Astrocyte of the spinal cord (primary cell): ENCODE measurements at places on chromosomes 4 and X.

- DNase-seq = no peak
Measured at GRCh38 chrX:70437011-70437410, 7.6 kb upstream of the DLG3 start.

DNA sequence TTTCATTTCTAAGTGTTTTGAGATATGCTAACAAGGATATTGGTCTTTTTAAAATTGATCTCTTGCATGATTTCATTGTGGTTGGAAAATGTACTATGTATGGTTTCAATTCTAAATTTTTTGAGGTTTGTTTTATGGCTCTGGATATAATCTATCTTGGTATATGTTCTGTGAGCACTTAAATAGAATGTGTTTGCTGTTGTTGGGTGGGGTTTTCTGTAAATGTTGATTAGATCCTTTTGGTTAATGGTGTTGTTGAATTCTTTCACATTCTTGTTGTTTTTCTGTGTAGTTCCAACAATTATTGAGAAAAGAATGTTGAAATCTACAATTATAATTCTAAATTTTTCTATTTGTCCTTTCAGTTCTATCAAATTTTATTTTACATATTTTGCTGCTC lies 42.6 kb upstream of the GNRHR start:
- DNase-seq = no peak

- no peak for DNase-seq
Measured at GRCh38 chr4:7049295-7049694, 6.1 kb downstream of the TADA2B start.

DNA sequence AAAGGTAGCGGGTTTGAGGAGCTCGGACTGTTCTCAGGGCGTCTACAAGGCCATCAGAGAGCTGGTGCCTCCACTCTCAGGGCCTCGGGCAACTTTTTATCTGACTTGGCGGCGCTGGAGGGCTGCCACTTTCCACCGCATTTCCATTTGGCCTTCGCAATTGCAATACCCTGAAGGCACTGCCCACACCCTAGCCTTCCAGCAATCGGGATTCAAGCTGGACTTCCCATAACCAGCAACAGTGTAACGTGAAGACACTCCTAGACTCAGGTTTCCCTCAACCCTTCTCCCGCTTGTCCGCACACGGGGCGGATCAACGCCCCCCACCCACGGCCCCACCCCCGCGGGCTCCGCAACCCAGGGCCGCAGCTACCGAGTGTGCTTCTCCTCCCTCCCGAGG lies 50.2 kb upstream of the BCOR start:
- no peak for DNase-seq

DNA sequence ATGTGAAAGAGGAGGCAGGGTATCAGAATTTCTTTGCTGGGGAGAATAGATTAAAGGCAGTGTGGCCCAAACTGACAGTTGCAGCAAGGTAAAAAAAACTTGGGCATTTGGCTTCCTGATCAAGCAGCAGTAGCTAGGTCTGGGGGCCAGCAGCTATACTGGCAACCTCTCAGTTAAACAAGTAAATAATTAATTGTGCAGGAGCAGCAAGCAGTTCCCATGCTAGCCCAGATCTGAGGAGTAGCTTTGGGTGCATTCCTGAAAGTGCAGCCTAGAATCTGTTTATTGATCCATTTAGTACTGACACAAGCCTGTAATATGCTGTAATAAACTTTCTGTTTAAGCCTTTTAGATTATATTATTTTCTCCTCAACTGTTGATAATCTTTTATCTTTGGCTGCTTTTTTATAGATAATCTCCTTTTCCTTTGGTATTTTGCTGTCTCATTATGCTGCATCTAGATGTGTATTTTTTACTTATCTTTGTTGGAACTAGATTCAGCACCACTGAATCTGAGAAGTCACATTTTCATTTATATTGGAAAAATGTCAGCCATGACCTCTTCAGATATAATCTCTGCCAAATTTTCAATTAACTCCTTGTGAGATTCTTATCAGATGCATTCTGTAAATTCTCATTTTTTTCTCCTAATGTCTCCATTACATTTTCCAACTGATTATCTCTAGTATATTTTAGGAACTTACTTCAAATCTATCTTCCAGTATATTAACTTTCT lies 276.3 kb downstream of the STPG2 start:
- no peak for DNase-seq

- no peak for DNase-seq
Measured at GRCh38 chr4:147913137-147913536, 181.2 kb downstream of the ARHGAP10 start.

DNA sequence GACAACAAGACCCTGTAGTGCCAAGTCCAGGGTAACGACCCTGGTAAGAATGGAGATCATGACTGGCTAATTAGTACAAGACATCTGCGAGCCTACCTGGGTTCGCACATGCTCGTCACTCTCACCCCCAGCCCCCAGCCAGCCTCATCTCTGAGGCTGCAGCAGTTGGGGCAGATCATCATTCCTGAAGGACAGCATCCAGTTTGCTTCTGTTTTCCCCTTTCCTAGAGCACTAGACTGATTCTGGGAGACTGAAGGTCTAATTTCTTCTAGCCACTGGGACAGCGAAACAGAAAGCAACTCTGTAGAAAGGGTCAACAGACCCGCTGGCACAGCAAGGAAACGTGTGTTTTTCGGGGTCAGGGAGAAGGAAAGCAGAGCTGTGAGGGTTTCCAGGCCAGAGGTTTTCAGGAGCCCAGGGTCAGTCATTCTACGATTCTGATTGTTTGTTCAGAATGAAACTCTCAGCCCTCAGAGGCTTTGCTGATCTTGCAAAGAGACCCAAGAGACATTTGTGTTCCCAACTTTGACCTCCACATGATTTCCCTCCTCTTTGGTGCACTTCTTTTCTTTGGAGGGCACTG lies 343.1 kb upstream of the NOCT start:
- DNase-seq = no peak

DNA sequence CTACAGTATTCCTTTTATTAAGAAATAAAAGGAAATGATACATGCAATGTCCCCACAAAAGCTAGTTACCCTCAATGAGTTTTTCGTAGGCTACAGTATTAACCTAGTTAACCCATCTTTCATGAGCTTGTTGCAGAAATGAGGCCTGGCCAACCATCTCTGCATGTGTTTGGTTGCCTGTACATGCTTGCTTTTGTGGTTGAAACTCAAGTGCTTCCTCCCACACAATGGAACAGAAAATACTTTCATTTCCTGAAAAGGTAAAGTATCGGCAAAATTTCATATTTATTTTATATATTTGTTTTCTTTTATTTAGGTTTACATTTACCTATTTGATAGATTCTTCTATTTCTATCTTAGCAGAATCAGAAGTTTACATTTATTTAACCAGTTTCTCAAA lies 214.6 kb upstream of the FAM241A start:
- no peak for DNase-seq

DNA sequence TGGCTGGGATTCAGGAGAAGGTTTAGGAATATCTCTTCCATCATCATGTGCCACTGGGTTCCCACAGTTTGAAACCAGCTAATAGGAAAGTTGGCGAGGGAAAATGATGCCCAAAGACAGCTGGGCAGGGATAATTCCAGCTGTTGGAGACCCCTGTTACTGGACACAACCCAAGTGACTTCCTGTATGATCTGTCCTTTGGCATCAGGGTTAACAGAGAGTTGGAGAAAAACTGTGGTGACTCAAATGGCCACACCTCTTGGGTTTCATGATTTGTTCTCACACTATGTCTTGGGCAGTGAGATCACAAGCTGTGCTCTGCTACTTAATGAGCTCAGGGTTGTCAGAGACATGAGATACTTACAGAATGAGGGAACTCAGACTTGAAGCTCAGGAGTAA lies 3.8 kb downstream of the FGF16 start:
- DNase-seq = peak; percentile 55

GRCh38 chr4:56701644-56702043 lies 20.5 kb upstream of the HOPX start:
- no peak for DNase-seq

DNA sequence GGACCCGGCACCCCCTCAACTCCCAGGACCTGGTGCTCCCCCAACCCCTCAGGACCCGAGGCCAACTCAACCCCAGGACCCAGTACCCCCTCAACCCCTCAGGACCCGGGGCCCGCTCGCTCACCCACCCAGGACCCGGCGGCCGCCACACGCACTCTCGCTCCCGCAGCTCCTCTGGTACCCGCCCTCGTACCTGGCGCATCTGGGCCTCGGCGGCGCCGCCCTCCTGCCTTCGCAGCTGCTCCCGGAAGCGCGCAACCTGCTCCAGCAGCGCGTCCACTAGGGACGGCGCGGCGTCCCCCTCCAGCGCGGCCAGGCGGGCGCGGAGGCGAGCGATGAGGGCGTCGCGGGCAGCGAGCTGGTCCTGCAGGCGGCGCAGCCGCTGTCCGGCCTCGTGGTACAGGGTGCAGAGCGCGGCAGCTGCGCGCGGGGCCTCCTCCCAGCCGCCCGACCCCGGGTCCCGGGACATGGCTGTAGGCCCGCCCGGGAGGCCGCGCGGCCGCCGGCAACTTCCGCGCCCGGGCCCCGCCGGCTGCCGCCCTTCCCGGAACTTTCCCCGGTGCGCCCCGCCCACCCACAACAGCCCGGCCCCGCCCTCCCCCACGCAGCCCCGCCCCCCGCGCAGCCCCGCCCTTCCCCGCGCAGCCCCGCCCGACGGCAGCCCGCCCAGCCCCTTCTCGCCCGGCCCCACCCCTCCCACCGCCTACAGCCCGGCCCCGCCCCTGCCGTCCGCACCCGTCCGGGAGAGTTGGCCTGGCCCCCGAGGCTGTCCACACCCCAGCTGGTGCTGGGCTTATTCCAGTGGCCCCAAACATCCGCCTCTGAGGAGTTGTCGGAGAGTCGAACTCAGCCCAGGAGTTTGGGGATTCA lies at the start of gene TNIP2:
TNIP2 (minus strand) TSS at position 516 of the 870 bp plus-strand sequence; CDS start at position 469, 47 bp downstream.
- peak; percentile 67 for DNase-seq

GRCh38 chr4:169846396-169846795 lies 88.7 kb upstream of the HPF1 start:
- no peak for DNase-seq

- peak; percentile 41 for DNase-seq
Measured at GRCh38 chr4:97153042-97153441, 990.2 kb downstream of the STPG2 start.

DNA sequence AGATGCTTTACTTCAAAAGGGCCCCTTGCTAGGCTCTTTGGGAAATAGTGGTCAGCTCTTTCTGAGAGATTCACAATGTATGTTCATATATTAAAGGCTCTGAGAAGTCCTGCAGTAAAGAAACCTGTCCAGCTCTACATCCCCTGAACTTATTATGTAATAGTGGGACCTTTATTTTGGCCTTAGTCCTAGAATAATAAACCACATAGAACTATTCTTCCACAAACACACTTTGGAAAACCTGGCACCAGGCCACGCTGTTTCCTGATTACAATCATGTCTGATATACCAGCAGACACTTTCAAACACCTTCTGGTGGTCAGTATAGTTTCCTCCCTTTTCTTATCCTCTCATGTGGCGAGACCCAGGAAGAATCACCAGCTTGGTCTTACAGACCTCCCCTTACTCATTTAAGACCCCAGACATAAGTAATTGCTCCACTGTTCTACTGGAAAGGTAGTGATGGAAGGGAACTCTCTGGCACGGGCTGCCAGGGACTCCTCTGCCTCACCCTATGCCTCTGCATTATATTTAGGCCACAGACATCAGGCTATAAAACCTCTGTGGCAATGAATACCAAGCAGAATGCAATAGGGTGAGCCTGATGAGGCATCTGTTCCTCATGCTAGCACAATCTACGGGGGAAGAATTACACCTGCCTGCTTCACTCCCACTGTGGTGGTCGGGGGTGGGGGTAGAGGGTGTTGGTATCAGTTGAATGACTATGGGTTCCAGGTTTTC lies 5.7 kb upstream of the PPEF1 start:
- DNase-seq = peak; percentile 21

DNA sequence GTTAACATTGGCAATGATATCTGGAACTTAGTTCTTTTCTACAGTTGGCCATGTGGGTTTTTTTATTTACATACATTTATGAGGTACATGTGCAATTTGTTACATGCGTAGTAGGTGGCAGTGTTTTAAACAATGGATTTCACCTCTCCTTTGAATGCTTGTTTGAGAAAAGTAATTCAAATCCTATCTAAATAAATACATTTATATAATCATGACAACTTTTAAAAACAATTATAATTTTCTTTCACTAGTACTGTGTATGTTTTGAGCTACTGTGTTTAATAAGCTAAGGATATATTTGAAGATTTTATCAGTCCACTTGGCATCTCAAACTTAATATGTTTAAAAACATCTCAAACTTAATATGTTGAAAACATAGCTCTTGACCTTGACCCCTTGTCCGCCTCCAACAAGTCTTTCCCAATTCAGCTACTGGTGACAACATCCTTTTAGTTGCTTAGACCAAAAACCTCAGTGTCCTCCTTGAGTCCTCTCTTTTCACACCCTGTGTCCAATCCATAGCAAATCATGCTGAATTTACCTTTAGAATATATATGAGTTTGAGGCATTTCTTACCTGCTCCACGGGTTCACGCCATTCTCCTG lies 14.5 kb downstream of the GUCY1B1 start:
- no peak for DNase-seq

DNA sequence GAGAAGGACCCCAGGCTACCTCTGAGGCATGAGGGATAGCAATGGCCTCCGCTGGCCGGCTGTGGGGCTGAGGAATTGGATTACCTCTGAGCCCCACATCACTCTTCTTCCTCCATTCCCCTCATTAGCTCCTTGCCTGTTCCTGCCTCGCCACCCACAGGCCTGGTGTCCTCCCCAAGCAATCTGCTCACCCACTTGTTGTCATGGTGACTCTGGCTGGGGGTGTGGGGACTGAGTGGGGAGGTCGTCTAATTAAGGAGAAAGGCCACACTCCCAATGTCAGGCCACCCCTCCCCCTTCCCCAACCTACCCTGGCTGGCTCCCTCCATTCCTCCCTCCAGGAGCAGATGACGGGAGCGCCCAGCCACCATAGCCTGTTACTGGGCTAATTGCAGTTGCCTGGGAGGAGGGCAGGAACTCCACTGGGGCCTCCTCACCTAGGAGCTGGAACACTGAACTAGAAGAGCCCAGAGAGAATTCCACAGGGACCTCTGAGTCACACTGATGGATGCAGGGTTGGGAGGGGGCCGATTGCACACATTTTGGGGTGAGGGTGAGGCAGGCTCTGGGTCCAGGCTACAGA lies 20.7 kb downstream of the NALF2 start:
- no peak for DNase-seq

DNA sequence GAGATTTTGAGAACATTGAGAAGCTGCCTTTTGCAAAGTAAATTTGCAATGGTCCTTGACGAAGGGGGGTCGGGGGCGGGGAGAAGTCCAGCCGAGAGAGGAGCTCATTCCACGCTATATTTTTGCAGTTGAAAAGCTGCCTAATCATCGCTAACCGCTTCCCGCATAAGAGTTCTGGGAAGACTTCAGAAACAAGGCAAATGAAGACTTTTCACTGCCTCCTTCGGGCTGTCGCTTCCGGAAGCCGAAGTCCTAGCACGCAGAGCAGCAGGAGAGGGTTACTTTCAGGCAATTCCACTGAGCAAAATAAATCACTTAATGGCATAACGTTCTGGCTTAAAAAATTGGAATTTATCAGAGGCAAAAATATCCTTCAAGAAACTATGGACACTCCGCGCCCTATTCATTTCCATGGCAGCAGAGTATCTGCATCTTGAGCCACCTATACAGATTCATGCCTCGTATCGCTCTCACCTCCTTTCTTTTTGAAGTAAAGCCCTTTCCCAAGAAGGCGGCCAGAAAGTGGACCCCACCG lies 2.6 kb upstream of the LRAT start:
- DNase-seq = no peak

- DNase-seq = peak; percentile 83
Measured at GRCh38 chr4:1579901-1580691, 104.0 kb downstream of the FAM53A start.
